ENCODE measurements at places on chromosomes 16 and 17.

DNA sequence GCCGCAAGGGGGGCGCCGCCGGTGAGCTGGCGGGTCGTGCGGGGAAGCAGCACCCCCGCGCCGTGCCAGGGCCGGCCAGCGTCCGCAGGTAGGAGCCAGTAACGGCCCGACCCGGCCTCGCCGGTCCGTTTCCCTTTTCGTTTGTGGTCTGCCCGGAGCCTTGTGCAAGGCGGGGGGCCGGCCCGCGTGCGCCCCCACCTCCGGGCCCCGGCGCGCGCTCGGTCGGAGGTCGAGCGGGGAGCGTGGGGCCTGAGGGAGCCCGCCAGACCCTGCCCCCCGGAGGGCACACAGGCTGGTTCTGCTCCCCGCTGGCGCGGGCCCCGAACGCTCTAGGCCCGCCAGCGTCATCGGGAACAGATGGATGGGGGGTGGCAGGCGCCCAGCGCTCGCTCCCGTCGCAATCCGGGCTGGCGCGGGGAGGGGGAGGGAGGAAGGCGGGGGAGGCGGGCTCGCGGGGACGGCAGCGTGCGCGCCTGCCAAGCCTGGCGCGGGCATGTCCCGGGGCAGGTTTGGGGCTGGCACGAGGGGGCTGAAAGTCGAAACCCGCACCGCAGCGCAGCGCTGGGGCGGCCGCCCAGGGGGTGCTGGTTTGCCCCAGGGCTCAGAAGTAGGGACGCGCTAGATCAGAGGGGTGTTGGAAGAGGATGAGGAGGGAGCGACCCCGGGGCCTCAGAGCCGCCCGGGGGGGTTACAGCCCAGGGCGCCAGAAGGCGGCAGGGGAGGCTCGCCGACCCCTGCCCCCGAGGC, 1.5 kb upstream of the GSE1 start:
- DNase-seq: peak; percentile 91

DNA sequence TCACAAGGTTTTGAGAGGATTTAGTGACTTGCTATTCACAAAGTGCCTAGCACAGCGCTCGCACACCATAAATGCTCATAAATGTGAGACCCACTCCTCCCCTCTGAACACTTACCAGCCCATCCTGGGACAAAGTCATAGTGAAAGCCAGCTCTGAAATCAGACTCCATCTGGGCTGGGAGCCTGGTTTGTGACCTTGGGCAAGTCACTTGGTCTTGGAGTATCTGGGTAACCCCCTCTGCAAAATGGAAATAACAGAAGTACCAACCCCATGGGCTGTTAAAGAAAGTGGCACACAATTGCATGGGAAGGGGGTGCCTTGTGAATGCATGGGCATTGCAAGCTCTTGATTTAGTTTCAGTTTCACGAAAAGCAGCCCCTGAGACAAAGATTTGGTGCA, 104.7 kb upstream of the CDH5 start:
- no peak for DNase-seq

GRCh38 chr16:52318302-52319009, 228.5 kb downstream of the TOX3 start:
- DNase-seq: no peak

GRCh38 chr17:8004899-8005298, 2.5 kb downstream of the GUCY2D start:
- DNase-seq: no peak

- no peak for DNase-seq
These were observed 22.6 kb upstream of the CBFA2T3 start for GRCh38 chr16:88999457-89000206.

DNA sequence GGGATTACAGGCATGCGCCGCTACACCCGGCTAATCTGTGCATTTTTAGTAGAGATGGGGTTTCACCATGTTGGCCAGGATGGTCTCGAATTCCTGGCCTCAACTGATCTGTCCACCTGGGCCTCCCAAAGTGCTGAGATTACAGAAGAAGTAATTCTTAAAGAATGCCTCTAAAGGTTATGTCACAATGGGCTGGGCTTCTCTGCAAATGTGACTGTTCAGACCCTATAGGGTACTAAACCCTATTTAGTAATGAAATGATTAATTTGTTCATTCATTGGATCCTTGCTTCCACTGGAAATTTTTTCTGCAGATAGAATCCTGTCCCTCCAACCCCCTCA, 108.8 kb upstream of the CORO6 start:
- DNase-seq: no peak

- no peak for DNase-seq
These were observed 36.6 kb downstream of the ANKRD11 start for GRCh38 chr16:89453501-89454321.

DNA sequence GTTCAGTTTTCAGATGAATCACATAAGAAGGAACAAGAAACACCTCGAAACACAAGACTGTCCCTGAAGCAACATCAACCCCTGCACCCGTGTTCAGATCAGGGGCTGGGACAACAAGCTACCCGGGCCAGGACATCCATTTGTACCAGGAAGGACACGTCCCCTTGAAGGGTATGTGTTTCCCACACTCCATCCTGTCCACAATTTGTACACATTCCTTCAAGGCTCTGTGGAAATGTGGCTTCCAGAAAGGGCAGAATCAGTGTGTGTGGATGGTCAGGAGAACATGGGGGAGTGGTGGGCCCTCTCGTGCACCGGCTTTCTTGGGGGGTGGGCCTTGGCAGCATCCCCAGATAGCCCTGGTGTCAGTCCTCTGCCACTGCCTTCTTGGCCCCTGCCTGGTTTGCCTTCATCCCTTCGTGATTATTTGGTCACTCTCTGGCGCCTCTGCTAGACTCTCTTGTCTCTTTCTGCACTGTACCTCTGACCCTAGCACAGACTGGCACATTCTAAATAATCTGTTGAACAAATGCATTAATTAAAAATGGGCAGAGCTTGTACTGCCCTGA, 10.3 kb downstream of the KIFC3 start:
- DNase-seq: no peak

GRCh38 chr17:40322358-40323315, 13.7 kb downstream of the RARA start:
- DNase-seq: no peak

DNA sequence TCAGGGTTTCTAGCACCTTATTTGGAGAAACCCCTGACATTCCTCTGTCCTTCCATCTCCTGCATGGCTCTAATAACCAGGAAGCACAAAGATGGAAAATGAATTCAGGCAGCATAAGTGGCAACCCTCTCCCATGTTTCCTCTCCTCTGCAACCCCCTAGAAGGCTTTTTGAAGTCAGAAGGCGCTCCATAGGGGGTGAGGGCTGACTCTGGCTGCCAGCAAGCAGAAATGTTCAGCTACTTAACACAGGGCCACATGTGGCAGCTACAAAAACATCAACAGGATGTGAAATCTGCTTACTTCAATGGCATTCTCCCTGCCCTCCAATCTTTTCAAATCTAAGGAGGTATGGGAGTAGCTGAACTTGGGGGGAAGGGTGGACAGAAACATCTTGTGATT, 55.2 kb upstream of the IRX5 start:
- no peak for DNase-seq

GRCh38 chr17:77745702-77746101, 212.8 kb upstream of the TNRC6C start:
- no peak for DNase-seq

DNA sequence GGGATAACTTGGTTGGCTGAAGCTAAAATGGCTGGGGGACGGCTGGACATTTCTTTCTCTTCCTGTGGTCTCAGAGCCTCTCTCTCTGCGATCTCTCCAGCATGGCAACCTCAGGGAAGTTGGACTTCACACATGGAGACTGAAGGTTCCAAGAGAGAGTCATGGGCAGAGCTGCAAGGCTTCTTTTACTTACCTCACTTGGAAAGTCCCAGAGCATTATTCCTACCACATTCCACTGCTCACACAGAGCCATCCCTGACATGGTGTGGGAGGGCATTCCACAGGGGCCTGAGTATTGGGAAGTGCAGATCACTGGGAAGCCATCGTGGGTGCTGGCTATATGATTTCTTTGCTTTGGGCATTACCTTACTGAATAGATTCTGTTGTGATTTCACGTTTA, 9.8 kb upstream of the SLC6A2 start:
- DNase-seq: no peak

GRCh38 chr16:86127366-86127765, 228.4 kb downstream of the IRF8 start:
- no peak for DNase-seq

- DNase-seq: no peak
These were observed 13.8 kb upstream of the WFIKKN1 start for GRCh38 chr16:616733-617586.

DNA sequence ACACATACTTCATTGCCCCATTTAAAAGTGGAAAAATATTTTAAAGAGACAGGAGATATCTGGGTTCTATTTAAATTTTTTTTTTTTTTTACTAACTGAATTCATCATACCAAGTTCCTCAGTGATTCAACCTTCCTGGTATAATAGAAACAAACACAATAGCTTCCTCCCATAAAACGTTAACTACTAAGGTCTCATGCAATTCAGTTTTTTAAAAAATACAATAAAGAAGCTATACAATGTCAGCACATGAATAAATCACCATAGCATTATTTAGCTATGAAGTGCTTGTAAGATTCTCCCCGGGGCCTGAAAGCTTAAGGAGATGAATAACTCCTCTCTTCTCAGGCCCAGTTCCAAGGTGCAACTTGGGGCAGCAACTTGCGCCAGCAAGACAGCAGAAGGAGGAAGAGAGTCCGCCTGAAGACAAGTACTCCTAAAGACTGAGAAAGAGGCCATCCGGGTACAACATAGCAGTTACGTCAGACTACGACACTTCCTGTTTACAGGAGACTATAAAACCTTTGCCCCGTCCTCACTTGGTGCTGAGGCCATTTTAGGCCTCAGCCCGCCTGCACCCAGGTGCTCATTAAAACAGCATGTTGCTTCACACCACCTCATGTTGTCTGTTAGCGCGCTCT, 81.5 kb downstream of the MYO1D start:
- no peak for DNase-seq

GRCh38 chr16:4060823-4061222, 55.4 kb downstream of the ADCY9 start:
- DNase-seq: no peak

DNA sequence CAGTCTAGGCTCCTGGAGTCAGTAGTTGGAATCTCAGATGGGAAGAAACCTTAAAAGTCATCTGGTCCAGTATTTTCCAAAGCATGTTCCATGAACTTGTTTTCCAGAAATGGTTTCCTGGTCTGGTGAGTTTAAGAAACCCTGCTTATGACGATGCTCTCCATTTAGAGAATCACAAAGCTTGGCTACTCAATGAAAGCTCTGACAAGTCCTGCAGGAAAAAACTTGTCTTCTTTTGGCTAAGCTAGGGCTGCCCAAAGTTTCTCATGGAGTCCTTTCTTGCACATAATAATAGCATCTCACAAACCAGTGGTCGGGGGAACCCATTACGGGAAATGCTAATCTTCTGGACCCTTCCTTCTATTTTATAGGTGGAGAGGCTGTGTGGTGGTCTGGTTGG, 5.5 kb upstream of the NKD1 start:
- no peak for DNase-seq

- DNase-seq: no peak
These were observed 4.3 kb downstream of the EVI2B start for GRCh38 chr17:31309556-31309955.

DNA sequence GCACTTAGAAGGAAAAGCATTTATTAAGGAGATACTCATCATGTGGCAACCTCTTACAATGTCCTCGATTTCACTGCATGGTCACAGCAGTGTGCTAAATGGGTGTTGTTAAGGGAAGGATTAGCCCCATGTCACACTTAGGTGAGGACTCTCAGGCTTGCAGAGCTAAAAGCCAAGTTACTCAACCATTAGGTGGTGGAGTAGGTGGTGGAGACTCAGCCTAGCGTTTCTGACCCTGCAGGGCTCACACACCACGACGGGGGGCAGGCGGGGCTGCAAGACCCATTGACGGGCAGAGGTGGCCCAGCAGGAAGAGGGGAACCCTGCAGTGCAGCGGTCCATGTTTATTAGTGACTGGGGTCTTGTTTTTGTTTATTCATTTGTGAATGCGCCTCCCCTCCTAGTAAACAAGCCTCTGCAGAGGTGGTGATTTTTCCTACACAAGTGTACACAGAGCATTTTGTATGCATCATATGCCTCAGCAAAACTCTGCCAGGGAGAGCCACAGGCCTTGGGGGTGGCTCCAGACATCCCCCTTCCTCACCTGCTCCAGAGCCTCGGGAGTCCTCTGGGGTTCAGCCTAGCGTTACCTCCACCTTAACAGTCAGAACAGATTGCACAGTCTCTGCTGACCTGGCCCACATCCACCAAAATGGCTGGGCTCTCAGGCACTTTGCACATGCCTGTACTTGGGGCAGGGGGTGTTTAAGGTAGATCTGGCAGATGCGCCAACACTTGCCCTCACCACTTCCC, 216.7 kb downstream of the C16orf95 start:
- DNase-seq: no peak

- DNase-seq: no peak
These were observed 122.6 kb upstream of the MED13 start for GRCh38 chr17:62187681-62188080.

- DNase-seq: no peak
These were observed 87.0 kb downstream of the CPPED1 start for GRCh38 chr16:12716658-12717057.

DNA sequence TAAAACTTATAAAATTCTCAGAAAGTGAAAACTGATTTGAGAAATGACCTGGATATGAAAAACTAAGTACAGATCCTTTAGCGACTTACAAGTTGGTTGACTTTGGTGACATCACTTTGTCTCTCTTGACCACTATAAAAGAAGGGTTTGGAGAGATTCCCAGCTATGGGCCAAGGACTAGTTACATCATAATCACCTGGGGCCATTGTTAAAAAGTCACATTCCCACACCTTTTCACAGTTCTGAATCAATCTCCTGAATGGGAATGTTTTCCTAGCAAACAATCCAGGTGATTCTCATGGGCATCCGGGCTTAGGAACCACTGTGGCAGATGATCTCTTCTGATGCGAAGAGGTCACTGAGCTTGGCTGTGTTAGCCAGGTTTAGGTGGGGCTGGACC, 620 bp upstream of the VWA3A start:
- no peak for DNase-seq

- DNase-seq: no peak
These were observed 17.1 kb downstream of the ZNHIT3 start for GRCh38 chr17:36503456-36504155.

DNA sequence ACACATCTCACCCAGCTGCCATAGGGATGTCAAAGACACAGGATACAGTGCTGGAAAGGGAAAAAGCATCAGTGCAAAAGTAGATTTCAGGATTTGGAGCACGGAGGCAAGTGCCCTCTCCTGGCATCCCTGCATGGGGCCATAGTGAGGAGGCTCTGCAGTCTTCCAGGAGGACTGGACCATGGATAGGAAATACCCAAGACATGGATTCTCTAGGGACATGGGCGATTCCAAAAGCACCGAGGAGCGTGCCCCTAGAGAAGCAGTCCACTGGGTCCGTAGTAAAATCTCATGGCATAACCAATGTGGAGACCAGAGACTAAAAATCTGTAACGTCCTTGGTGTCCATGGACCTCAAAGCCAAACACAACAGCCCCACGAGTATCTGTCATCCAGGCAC, 818.2 kb downstream of the KCNJ18 start:
- no peak for DNase-seq

DNA sequence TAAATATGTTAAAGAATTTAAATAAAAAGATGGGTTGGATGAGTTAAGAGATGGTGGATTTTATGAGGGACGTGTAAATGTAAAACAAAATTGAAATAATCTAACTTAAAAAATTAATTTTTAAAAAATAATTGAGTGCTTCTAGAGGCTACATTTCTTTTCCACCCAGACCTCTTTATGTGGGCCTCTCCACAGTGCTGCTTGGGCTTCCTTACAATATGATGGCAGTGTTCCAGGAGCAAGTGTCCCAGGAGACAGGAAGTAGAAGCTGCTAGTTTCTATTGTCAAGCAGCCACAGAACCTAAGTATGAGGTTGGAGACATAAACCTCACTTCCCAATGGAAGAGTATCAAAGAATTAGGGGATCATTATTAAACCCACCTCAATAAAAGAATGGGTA, 205.7 kb upstream of the CPHXL start:
- DNase-seq: no peak

Measured in gastrocnemius medialis (tissue), 4 donors.